ENCODE measurements at places on chromosomes 3 and 15. TPM values are rescaled to one million over a fixed set of nuclear protein-coding genes. Genes with fewer than 3 reads are reported as not detected.

- no peaks in the 10 kb centered on the region for H3K4me1 ChIP-seq
- H3K36me3 ChIP-seq = no peaks in the 10 kb centered on the region
- H3K4me3 ChIP-seq = no peak overlapping the region
- no peaks in the 10 kb centered on the region for H3K27me3 ChIP-seq
- no peak overlapping the region for H3K27ac ChIP-seq
These were observed 292.2 kb downstream of the BCHE start for GRCh38 chr3:165545059-165545458.

- peaks cover 23% of the 10 kb centered on the region for H3K4me1 ChIP-seq
- H3K27me3 ChIP-seq = peaks cover 12% of the 10 kb centered on the region
- peak overlapping the region; percentile 93 for H3K4me3 ChIP-seq
- no peak for DNase-seq
- no peaks in the 10 kb centered on the region for H3K36me3 ChIP-seq
- peak overlapping the region; percentile 25 for H3K27ac ChIP-seq
These were observed 502 bp downstream of the NR1D2 start for GRCh38 chr3:23945663-23945912.

- H3K4me1 ChIP-seq = peaks cover 18% of the 10 kb centered on the region
- H3K27me3 ChIP-seq = no peaks in the 10 kb centered on the region
- H3K4me3 ChIP-seq = peak overlapping the region; percentile 80
- no peaks in the 10 kb centered on the region for H3K36me3 ChIP-seq
- peak overlapping the region; percentile 89 for H3K27ac ChIP-seq
These were observed 985 bp downstream of the LCMT2 start for GRCh38 chr15:43329217-43329959.

DNA sequence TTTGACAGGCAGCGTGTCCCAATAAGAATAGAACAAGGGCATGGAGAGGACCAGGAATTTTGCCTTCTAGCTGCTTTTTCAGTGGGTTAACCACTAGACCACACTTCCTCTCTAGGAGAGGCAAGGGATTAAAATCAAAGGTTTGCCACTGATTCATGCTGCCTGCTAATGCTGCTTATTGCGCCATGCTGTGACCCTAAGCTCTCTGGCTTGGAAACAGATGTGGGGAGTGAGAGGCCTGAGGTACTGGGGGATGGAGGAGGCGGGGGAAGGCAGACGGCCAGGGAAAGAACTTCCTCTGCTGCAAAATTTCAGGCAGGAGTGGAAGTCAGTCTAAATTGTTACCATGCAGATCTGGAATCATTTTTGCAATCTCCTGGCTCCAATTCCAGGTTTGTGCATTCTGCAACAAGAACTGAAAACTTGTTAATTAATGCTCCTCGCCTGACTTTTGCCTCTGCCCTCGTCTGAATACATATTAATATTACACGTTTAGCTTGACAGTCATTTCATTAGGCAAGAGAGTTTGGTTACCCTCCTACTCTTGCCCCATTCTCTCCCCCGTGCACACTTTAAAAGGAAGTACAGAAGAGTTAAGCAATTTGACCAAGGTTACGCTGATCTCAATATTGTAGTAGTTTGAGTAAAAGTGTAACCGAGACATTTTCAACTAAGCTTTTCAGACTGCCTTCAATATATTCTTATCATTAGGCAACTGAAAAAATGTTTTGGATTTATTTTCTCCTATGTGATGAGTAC, 121.7 kb upstream of the SPRED1 start:
- peak overlapping the region; percentile 66 for H3K4me3 ChIP-seq
- H3K27ac ChIP-seq = peak overlapping the region; percentile 90
- peak; percentile 79 for DNase-seq
- H3K27me3 ChIP-seq = no peaks in the 10 kb centered on the region
- peaks cover 44% of the 10 kb centered on the region for H3K4me1 ChIP-seq

DNA sequence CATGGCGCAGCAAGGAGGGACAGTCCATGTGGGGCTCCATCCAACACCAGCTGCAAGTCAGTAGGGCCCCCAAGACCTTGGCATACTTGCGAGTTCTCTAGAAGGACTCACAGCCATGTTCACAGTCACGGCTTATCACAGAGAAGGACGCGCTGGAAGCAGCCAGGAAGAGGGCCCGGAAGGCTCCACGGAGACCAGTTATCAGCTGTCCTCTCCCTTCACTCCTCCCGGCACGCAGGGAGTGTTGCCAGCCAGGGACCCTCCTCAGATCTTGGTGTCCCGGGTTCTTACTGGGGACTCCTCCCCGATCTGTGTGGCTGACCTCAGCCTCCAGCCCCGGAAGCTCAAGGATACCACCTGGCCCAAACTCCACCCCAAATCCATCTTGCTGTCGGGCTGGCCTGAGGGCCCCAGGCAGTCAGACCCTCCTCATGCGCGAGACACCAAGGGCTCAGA, 68.0 kb downstream of the SLTM start:
- H3K4me3 ChIP-seq = no peak overlapping the region
- peak; percentile 62 for DNase-seq
- no peak overlapping the region for H3K27ac ChIP-seq
- H3K36me3 ChIP-seq = no peaks in the 10 kb centered on the region
- H3K4me1 ChIP-seq = no peaks in the 10 kb centered on the region

DNA sequence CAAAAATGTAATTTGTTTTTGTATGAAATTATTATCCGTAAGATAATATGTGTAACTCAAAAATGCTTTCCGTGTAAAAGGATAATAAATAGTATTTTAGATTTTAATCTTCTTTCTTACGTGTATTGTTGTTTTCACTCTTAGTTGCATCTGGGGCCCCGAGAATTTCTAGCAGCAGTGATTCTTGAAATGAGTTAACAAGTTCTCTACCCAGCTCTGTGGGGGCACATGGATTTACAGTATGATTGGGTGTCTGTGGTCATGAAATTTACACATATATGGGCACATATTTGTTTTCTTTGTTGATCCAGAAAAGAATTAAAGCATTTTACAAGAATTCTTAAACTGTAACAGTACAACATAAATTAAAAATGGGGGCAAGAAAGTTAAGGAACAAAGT, 145.9 kb upstream of the LRRFIP2 start:
- H3K27ac ChIP-seq = no peak overlapping the region
- H3K36me3 ChIP-seq = peaks cover 52% of the 10 kb centered on the region
- DNase-seq = no peak
- no peak overlapping the region for H3K4me3 ChIP-seq
- peaks cover 20% of the 10 kb centered on the region for H3K4me1 ChIP-seq

DNA sequence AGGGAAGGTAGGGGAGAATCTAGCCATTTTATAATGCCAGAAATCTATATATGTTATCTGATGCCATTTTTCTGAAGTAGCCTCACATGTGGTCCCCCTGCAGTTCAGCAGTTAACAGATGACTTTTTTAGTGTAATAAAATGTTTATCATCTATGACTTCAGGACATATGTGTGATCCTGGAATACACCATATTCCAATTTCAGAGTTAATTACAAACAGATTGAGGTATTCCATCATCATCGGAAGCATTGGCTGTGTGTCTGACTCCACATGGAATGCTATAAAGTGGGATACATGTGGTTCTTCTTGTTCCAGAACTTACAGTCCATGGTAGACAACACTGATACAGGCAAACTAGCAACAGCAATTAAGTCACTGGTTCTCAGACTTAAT, 45.9 kb upstream of the LIMD1 start:
- H3K4me3 ChIP-seq = no peak overlapping the region
- H3K4me1 ChIP-seq = peaks cover 63% of the 10 kb centered on the region
- no peak for DNase-seq
- no peaks in the 10 kb centered on the region for H3K27me3 ChIP-seq

- H3K4me1 ChIP-seq = peaks cover 25% of the 10 kb centered on the region
- DNase-seq = peak; percentile 93
- H3K4me3 ChIP-seq = no peak overlapping the region
- H3K36me3 ChIP-seq = peaks cover 7% of the 10 kb centered on the region
- H3K27me3 ChIP-seq = no peaks in the 10 kb centered on the region
These were observed 17.4 kb downstream of the ABTB1 start for GRCh38 chr3:127690106-127690505.

DNA sequence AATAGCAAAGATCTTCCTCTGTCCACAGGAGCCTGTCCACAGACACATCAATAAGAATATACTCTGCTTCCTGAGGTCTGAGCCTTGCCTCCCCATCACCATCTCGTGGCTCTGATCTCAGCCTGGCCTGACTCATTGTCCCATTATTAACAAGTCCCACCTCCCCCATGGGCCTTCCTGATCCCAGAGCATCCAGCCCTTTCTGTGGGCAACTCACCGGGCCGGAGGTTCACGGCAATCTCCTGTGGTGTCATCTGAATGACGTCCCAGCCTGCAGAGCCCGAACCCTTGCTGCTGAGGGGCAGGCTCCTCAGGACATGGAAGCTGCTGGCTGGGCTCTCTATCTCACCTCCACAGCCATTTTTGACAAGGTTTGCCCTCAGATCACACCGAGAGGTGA, 28.1 kb downstream of the ITGB5 start:
- H3K27ac ChIP-seq = peak overlapping the region; percentile 80
- H3K4me1 ChIP-seq = peaks cover 40% of the 10 kb centered on the region
- peak; percentile 80 for DNase-seq
- no peak overlapping the region for H3K4me3 ChIP-seq
- peaks cover 25% of the 10 kb centered on the region for H3K36me3 ChIP-seq
- H3K27me3 ChIP-seq = no peaks in the 10 kb centered on the region

GRCh38 chr3:44659015-44659414, 10.5 kb downstream of the ZNF35 start:
- peaks cover 70% of the 10 kb centered on the region for H3K36me3 ChIP-seq
- no peak for DNase-seq
- H3K27me3 ChIP-seq = no peaks in the 10 kb centered on the region

DNA sequence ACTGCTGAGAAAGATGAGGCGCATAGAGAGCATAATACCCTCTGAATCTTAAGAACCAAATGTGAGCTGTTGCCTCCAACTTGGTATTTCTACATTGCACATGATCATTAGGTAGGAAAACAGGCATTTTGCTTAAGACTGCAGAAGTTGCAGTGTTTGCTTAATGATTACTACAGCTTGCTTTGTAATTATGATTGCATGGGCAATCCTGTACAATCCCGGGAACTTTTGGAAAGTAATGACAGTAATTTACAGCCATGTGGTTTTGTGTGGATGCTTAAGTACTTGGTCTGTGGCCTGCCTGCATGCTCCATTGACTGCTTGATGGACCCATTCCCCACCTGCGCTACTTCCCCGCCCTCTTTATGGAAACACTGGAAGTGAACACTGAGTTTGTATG, 301.1 kb downstream of the DIPK2A start:
- no peak overlapping the region for H3K4me3 ChIP-seq
- no peak overlapping the region for H3K27ac ChIP-seq
- no peaks in the 10 kb centered on the region for H3K36me3 ChIP-seq
- no peaks in the 10 kb centered on the region for H3K4me1 ChIP-seq
- DNase-seq = no peak
- H3K27me3 ChIP-seq = no peaks in the 10 kb centered on the region

DNA sequence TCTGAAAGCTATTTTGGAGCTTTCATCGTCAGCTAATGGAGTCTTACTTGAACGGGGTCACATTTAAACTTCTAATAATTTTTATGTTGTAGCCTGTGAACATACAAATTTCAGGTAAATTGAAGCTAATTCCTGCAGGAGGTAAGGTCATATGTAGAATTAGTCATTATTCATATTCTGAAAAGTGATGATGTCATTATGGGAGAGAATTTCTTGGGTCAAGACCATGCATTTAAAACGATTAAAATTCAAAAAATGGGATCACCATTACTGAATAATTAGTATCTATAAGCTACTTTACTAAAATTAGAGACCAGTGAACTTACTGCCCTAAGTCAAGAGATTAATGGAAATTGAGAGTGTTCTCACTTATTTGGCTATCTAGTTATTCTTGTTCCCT, 120.4 kb downstream of the CHL1 start:
- no peaks in the 10 kb centered on the region for H3K27me3 ChIP-seq
- no peaks in the 10 kb centered on the region for H3K36me3 ChIP-seq
- H3K4me3 ChIP-seq = no peak overlapping the region
- no peak for DNase-seq

- peak; percentile 17 for DNase-seq
- no peaks in the 10 kb centered on the region for H3K36me3 ChIP-seq
- H3K27me3 ChIP-seq = no peaks in the 10 kb centered on the region
- peak overlapping the region; percentile 25 for H3K27ac ChIP-seq
These were observed 148.1 kb downstream of the KLHL25 start for GRCh38 chr15:85646538-85647091.

DNA sequence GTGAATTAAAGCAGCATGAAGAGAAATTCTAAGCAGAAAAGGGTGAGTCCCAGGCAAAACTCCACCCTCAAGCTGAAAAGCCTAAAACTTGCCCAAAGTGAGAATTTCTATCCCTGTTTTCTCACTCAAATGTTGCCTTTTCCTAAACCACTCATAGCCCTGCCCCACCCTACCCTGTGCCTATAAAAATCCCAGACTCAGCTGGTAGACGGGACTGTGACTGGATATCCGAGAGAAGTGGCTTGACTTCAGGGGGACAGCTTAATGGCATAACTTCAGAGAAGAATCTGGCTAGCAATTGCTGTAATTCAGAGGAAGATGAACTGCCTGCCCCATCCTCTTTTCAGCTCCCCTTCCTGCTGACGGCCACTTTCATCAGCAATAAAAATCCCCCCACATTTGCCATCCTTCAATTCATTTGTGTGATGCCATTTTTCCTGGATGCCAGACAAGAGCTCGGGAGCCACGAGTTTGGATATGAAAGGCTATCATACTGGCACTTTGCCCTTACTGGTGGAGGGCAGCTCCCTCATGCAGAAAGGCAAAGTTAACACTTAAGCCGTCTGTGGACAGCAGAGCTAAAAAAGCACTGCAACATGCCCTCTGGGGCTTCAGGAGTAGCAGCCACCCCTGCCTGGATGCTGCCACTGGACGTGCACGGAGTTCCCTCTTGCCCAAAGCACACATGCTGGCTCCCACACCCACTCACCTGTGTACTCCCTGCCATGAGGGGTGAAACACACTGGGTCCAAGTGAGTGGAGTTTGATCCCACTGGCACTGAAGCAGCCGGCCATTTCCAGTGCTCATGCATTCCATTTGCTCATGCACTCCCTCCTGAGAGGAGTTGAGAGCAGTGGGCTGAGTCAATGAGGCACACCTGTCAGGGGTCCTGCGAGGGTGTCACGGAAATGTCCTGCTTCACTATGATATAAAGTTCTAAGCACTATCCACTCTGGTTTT, 670.6 kb downstream of the PLOD2 start:
- no peaks in the 10 kb centered on the region for H3K36me3 ChIP-seq
- H3K27ac ChIP-seq = no peak overlapping the region
- no peaks in the 10 kb centered on the region for H3K27me3 ChIP-seq
- no peaks in the 10 kb centered on the region for H3K4me1 ChIP-seq
- no peak for DNase-seq

DNA sequence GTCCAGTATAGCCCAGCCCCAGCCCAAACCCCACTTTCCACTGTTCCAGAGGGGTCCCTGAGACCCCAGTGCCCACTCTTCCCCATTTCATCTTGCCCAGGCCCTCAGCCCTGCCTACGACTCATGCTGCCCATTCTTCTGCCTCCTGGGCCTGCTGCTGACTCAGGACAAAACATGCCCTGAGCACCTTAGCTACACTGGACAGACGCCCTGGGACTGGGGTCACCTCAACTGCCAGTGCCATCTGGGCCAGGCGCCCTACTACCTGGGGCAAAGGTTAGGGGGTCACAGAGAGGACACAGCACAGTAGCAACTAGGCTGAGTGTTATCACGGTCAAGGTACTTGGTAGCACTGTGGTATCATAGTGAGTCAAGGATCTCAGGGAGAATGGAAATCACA, 2.6 kb upstream of the LAMB2 start:
- no peak overlapping the region for H3K4me3 ChIP-seq
- H3K4me1 ChIP-seq = peaks cover 16% of the 10 kb centered on the region
- H3K27ac ChIP-seq = no peak overlapping the region
- peaks cover 15% of the 10 kb centered on the region for H3K36me3 ChIP-seq
- peak; percentile 62 for DNase-seq

The RTP1 gene
- total RNA-seq = not detected

The DLEC1 gene
- 0.29 TPM for total RNA-seq

The RTP3 gene
- not detected for total RNA-seq

The CELF6 gene
- 0.36 TPM for total RNA-seq

Measured in osteoblast (primary cell).